ENCODE measurements at places on chromosomes 16 and 17. TPM values are rescaled to one million over a fixed set of nuclear protein-coding genes. Genes with fewer than 3 reads are reported as not detected.

Gene ZMYND15
- total RNA-seq = not detected

Gene SRCIN1
- not detected for total RNA-seq

Gene CFAP97D1
- total RNA-seq = not detected

Gene MEAK7
- total RNA-seq = 11.3 TPM

Gene SLC13A2
- not detected for total RNA-seq

Gene SLC6A2
- total RNA-seq = not detected

Gene CCL7
- not detected for total RNA-seq

Gene KCTD19
- total RNA-seq = not detected

Gene PRSS33
- total RNA-seq = not detected

Gene RCVRN
- not detected for total RNA-seq

Gene PPM1D
- total RNA-seq = 4.7 TPM

Gene PRSS53
- total RNA-seq = 2.1 TPM

Gene MON1B
- total RNA-seq = 21.0 TPM

Gene RNF43
- total RNA-seq = not detected

Gene FBXO39
- 0.34 TPM for total RNA-seq

Gene SHPK
- 17.3 TPM for total RNA-seq

Gene SMIM5
- not detected for total RNA-seq

Gene CHAD
- total RNA-seq = not detected

Gene TMUB2
- 24.0 TPM for total RNA-seq

Gene CD300E
- total RNA-seq = not detected

Gene SEZ6L2
- 3.4 TPM for total RNA-seq

Gene SLC5A10
- total RNA-seq = not detected

Gene TBX4
- 3.5 TPM for total RNA-seq

Gene TMEM98
- 139 TPM for total RNA-seq

Gene ASGR1
- total RNA-seq = 1.2 TPM
